ENCODE measurements at places on chromosomes 2 and 18.

GRCh38 chr2:108360776-108361468 is 16.8 kb upstream of the SULT1C4 start:
- DNase-seq: no peak

- DNase-seq: no peak
Measured at GRCh38 chr2:30385327-30385726, 61.7 kb upstream of the LCLAT1 start.

DNA sequence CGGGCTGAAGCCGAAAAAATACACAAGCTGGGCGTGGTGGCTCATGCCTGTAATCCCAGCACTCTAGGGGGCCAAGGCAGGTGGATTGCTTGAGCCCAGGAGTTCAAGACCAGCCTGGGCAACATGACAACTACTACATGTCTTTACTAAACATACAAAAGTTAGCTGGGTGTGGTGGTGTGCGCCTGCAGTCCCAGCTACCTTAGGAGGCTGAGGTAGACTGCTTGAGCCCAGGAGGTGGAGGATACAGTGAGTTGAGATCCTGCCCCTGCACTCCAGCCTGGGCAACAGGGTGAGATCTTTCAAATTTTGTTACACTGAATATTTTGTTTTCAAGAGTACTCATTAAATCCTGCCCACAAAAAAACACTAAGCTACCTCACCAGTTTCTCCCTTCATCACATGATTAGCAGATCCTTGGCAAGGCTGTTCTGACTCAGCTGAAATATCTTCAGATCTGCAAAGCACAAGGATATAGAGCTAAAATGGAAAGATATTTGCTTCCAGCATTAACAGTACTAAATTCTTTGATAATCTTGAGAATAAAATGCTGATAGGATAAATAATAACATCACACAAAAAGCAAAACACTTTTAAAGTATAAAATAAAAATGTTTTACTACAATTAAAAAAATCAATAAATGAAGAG is 28.2 kb upstream of the MCM6 start:
- DNase-seq: no peak

DNA sequence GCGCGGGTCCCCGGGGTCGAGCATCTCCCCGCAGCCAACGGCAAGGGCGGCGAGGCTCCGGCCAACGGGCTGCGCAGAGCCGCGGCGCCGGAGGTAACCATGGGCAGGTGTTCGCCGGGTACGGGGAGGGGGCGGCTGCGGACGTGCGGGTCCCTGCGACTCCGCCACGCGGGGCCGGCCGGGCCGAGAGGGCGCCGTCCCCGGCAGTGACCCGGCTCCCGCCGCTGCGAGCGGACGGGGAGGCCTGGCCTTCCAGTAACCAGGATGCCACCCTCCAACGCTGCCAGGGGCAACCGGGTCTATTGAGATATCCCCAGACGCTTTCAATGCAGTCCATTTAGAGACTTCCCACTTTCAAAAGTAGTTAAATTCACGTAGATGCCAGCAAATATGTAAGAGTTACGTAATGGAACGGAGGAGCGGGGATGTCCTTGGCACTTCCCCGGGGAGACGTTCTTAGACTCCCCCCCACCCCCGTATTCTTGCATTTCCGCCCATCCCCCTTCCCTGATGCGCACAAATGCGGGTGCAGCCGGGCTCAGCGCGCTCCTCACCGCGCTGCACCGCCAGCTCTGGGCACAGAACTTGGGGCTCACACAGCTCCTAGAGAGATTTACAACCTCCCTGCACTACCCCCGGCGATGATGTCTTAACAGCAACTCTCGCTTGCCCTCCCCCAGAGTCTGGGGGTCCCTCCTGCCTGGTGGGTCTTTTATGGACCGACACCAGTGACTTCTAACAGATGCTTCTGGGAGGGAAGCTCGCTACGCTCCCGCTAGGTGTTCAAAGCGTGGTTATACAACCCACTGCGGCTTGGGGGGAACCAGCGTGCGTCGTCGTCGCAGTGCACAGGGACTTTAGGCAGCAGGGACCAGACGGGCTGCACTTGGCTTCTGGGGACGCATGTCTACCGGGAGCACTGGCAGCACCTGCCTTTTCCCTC is 657 bp downstream of the SGPP2 start:
- DNase-seq: no peak

DNA sequence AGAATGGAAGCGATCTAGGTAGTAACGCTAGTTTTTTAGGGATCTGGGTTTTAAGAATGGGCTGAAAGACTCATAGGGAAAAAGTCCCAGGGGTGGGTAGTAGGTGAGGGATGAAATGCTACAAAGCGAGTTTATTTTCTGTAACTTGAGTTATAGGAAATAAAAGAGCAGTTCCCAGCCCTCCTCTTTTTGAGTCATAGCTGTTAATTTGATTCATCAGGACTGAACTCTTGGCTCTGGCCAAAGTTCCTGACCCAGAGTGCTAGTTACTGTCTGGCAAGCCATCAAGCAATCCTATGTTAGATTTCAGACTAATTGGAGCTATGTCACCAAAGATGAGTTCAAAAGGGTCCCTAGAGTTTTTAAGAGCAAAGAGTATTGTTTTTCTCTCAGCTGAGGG is 17.4 kb upstream of the NOSTRIN start:
- no peak for DNase-seq

DNA sequence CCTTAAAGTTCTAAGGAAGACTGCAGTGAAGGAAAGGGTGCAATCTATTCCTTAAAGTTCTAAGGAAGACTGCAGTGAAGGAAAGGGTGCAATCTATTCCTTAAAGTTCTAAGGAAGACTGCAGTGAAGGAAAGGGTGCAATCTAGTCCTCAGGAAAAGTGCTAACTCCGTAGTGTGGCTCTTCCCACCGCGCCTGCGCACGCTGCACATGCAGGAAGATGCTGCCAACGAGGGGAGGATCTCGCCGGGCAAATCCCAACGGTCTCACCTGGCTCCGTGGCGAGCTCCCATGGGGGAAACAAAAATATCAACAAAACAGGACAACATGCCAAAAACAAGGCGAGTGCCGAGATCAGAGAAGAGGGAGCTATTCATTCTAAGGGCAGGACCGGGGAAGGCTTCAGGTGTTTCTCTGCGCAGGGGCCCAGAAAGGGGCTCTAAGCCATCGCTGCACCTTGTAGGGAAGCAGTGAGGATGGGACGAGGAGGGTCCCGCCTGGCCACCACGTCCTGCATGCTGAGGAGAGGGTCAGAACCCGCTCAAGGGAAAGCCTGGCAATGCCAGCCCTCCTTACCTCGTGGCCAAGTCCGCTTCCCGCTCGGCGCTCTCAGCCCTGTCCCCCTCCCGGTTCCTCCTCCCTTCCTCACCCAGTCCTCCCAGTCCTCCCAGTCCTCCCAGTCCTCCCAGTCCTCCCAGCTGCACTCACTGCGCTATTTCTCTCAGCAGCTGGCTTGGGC is 24.5 kb downstream of the TIMM21 start:
- no peak for DNase-seq

DNA sequence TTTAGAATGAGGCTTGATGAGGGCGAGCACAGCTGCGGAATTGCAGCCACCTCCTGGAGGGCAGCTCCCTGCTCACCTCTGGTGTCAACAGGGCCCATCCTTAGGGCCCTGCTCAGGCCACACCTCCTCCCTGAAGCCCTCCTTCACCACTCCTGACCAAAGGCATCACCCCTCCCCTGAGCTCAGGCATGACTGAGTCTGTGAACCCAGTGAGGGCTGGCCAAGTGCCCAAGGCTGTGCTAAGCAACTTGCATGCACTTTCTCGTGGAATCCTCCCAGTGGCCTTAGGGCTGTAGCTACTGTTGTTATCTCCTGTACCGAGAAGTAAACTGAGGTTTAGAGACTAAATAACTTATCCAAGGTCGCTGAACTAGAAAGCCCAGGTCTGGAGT is 101.7 kb downstream of the KLHL29 start:
- DNase-seq: no peak

- DNase-seq: no peak
Measured at GRCh38 chr2:235263205-235264120, 230.4 kb upstream of the AGAP1 start.

DNA sequence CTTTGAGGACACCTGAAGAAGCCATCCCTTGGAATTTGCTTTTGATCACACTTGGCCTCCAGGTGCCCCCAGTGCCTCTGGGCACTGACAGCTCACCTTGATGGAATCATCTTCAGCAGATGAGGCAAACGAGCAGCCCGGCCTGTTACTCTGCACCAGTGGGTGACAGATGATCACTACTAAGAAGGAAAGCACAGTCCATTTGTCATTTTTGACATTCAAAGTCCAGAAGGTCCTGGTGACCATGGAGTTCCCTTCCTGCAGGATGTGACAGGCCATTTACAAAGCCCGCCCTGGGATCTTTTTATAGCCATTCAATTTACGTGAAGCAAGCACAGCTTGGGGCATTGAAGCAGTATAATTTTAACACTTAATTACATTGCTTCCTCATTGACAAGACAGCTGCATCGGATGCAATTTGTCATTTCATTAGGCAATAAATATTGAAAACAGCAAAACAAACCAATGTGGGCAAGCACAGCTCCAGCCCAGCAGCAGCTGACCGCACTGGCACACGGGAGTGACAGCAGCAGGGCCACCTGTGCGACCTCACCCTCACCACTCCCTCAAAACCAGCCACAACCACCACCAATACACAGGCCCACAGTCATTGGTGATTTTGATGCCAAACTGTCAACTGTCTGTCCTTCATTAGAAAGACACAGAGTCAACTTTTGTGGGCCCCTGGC is 76.0 kb upstream of the SLC66A3 start:
- DNase-seq: peak; percentile 8

DNA sequence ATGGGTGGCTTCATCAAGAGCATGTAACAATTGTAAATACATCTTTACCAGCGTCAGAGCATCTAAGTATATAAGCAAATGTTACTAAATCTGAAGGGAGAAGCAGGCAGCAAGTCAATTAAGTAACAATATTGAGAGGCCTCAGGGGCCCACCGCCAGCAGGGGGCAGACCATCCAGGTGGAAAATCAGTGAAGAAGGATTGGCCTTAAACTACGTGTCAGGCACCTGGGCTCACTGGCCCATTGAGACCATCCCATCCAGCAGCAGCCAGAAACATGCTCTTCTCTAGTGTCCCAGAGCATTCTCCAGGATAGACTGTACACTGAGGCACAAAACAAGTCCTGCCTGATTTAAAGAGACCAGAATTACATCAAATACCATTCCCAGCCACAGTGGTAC is 96.2 kb upstream of the SNTG2 start:
- DNase-seq: no peak

DNA sequence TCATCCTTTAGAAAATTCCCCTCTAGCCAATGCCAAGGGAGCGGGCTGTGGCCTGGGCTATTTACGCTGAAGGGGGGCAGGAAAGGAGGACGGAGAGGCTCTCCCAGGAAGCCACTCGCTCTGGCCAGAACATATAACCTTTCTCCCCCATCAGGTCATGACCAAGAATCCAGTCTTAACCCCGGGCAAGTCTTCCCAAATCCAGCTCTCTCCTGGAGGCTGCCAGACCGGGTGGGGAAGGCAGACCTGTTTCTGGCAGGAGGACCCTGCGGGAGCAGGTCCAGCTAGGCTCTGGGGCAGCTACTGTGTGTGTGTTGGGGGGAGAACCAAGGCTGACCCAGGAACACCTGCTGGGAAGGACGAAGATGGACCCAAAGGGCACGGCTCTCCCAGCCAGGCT is 13.4 kb upstream of the SEMA4C start:
- no peak for DNase-seq
